ENCODE measurements at places on chromosomes 16 and 17.

- peak; percentile 87 for DNase-seq
Measured at GRCh38 chr16:28596840-28597691, at the start of gene SULT1A2. SULT1A2 (minus strand) TSS chr16:28597050; CDS start chr16:28595930, 1,120 bp downstream.

DNA sequence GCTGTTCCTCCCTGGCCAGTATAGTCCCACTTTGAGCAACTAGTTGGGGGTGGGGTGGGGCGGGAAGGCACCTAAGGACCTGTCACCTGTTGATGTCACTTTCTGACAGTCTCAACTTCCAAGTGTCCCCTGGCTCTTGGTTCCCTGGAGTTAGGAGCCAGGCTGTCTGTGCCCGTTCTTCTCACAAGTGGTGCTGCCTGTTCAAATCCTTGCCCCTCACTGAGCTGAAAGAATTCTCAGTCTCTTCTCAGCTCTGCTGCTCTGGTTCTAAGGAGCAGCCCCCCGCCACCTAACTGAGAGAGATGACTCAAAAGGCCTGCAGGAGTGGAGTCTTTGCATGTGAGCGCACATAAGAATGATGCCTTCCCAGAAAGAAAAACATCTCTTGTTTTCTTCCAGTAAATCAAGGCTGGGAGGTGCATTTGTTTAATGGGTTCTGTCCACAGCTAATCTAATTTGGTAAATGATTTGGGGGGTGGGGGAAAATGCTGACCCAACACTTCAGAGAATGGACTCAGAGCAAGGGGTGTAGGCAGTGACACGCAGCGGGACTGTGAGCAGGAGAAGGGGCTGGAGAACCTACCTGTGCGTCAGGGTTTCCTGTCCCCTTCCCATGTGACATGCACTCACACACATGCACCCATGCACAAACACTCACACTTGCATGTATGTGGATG lies 78.2 kb upstream of the NLRP1 start:
- DNase-seq: no peak

GRCh38 chr16:68900009-68900408 lies 56.7 kb downstream of the TANGO6 start:
- no peak for DNase-seq

DNA sequence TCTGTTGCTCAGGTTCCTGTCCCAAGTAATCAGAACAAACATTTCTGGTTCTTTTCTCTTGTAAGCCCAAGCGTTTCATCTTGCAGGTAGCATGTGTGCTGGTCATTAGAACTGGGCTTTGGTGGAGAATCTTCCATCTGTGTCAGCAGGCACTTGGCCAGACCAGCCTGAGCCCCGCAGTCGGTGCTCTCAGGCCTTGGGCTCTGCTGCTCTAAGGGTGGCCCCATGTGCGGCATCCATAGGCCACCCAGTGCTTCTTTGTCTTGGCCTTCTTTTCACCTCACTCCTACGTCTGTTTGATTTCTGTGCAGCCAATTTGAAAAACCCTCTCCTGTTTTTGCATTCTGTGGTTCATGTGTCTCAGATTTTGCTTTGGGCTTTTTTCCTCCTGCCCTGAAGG lies 51.6 kb downstream of the PLD6 start:
- DNase-seq: no peak

DNA sequence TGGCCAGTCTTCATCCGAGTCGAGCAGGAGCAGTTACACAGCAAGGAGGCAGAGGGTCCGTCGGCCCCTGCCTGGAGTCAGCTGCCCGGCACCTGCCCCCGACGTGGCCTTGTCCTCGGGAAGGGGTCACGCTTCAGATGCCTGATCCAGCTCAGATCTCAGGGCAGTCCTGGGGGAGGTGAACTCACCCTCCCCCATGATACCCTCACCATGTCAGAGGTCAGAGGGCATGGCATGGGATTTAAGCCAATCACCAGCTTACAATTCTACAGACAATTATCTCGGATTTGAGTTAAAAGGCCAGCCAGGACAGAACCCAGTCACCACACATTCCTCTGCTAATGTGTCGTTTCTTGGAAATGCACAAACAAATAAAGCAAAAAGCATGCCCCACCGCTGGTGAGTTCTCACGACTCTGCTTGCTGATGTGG lies 211.3 kb downstream of the FOXL1 start:
- no peak for DNase-seq

DNA sequence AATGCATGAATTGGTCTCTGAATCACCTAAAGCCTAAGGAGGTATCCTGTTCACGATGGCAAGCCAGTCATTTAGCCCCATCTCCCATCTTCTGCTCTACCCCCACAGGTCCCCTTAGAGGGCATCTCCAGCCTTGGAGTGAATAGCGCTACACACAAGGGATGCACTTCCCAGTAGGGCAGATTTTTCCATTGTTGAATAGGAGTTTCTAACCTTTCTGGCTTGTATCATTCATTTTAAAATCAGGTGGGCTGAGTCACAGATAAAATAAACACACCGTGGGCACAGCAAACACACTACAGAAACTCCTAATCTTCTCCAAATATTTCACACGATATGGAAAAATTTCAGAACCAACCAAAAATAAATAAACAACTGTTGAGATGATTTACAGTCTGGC lies 201.2 kb upstream of the NOG start:
- DNase-seq: no peak

DNA sequence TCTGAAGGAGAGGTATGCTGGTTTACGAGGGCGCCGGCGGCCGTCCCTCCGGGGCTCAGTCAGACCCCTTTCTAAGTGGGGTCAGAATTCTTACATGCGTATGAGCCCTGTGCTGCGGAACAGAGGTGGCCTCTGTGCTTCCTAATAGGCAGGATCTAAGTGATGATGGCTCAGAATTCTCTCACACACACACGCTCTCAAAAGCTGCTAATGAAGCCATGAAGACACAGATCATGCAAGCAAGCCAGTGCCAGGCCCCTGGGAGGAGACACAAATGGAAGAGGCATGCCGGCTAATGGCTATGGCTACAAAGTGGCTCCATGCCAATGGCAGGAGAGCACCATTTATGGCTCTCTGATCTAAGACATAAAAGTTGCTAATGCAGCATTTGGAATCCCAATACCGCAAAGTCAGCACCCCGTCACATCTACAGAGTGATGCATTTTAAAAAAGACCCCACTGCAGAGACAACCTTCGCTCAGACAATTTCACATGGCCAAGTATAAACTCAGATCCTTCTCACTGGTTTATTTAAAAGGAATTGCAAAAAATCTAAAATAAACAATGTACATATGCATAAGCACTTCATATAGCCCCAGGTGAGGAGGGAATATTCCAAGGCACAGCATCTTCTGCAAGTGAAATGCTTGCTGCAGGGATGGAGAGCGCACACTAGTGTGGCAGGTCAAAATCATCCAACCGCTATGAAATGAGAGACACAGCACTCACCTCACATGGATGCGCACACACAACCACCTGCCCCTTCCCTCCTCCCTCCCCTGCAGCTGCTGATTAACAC lies 24.5 kb downstream of the NPLOC4 start:
- no peak for DNase-seq
